ENCODE measurements at places on chromosomes 11 and 22. TPM values are rescaled to one million over a fixed set of nuclear protein-coding genes. Genes with fewer than 3 reads are reported as not detected.

- DNase-seq = peak; percentile 51
These were observed 15.9 kb upstream of the FGF3 start for GRCh38 chr11:69834811-69835800.

DNA sequence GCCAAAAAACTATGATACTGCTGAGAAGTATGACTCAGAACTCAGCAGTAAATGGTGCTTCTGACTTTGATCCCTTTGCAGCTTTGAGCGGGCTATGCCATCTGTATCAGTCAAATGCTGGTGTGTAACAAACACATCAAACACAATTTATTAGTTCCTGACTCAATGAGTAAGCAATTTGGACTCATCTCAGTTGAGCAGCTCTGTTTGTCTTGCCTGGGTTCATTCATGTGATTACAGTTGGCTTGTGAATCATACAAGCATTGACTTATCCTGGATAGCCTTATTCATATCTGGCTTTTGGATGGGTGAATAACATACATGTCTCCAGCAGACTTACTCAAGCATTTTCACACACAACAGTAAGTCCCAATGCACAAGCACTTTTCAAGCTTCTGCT, 858.8 kb downstream of the METTL15 start:
- DNase-seq = no peak

- DNase-seq = no peak
These were observed 14.9 kb downstream of the PPM1F start for GRCh38 chr22:21937821-21938070.

DNA sequence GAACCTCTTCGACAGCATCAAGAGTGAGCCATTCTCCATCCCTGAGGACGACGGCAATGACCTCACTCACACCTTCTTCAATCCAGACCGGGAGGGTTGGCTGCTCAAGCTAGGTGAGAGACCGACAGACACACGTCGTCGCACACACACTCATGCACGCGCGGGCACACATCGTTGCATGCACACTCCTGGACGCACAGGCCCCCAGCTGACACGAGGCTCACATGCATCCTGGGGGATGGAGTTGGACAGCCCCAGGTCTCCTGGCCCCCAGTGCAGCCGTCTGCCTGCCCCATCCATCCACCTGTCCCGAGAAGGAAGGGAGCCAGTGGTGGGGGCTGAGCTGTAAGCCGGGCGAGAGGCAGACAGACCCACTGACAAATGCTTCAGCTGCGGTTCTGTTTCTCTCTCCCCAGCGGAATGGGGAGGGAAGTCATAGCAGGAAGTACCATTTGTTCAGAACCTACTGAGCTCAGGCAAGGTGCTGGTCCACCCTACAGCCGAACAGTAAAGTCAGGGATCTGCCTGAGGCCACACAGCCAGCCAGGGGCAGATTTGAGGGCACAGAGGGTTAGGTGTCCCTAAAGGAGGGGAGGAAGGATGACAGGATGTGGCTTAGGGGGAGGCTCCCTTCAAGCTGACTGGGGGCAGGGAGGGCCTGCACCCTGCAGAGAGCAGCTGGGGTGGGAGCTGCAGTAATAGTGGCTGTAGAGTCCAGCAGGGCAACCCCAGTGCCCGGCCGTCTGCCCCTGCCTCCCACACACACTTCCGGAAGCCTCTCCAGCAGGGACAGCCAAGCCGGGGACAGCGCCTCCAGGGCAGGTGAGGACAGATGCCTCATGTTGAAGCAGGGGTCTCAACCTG, 27.1 kb downstream of the CYTH4 start:
- no peak for DNase-seq

TUB gene
- 14.9 TPM for total RNA-seq

ENTHD1 gene
- not detected for total RNA-seq
